ENCODE measurements at places on chromosomes 7 and 10.

- no peak for DNase-seq
Observed at GRCh38 chr7:33334349-33334748, 205.0 kb downstream of the BBS9 start.

DNA sequence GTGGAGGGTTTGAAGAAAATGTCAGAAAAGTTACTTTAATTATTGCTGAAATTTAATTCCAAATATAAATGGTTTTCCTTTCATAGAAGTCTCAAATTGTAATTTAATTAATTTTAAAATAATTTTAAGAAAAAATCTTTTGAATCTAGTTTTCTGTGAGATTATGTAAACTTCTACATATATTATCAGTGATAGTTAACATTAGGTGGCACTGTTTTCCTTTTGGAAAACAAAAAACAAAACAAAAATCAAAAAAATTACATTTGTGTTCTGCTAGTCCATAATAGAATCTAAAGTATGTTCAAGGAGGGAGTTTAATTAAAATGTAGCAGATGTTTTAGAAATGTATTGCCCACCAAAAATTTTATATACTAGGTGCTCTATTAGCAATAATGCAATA, 1456.7 kb downstream of the REEP3 start:
- DNase-seq: no peak

GRCh38 chr10:86953747-86954680, 3.4 kb downstream of the MMRN2 start:
- no peak for DNase-seq

DNA sequence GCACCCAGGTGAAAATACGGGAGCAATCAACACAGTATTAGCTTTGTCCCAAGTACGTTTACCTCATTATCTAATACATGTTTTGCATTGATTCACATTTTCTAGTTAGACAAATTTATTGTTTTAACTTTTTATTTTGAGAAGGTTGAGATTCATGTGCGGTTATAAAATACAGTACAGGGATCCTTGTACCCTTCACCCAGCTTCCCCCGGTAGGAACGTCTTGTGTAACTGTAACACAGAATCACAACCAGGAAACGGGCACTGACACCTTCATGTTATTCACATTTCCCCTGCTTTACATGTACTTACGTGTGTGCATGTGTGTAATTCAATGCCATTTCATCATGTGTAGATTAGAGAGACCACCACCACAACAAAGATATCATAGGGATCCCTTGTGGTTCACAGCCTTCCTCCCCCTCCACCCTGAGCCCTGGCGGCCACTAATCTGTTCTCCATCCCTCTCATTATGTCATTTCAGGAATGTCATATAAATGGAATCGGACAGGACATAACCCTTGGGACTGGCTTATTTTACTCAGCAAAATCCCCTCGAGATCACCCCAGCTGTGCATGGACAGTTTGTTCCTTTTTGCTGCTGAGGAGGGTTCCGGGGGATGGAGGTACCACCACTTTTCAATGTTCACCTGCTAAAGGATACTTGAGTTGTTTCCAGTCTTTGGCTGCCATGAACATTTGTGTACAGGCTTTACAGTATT, 46.5 kb upstream of the C10orf71 start:
- no peak for DNase-seq

GRCh38 chr7:133550145-133550544, 297.3 kb downstream of the EXOC4 start:
- DNase-seq: no peak

DNA sequence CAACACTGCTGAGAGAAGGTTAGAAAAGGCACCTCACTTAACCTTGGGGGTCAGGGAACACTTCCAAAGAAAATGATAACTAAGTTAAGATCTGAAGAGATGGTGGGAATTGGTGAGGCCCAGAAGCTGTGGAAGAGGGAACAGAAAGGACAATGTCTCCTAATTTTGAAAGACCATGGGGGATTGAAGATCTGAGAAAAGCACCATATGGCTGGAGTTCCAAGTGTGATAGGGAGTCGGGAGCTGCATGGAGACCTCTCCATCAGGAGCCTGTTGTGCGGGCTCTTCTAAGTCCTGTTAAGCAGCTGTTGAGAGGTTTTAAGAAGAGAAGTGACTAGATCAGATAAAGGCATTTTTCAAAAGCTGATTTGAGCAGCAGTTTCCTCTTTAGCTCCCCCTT, 254.3 kb downstream of the CDK14 start:
- no peak for DNase-seq

DNA sequence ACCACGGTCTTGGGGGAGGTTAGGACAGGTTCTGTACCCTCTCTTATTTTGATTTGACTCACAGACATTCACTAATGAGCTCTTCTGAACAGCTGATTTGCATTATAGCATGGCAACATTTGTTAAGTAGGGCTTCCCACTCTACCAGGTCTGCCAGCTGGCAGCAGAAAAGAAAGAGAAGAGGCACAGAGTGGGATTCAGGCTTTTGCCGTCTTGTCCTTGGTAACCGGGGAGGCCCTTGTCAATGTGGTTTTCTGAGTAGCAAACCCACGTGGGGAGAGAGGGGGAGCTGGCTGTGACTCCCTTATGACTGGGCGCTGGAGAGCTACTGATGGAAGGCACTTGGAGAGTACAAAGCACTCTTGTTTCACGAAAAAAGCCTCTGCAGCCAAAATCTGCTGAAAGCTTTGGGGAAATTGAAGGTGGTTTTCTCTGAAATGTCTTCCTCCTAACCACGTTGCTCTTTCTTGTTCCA, 355.3 kb upstream of the GALNT17 start:
- DNase-seq: peak; percentile 69

DNA sequence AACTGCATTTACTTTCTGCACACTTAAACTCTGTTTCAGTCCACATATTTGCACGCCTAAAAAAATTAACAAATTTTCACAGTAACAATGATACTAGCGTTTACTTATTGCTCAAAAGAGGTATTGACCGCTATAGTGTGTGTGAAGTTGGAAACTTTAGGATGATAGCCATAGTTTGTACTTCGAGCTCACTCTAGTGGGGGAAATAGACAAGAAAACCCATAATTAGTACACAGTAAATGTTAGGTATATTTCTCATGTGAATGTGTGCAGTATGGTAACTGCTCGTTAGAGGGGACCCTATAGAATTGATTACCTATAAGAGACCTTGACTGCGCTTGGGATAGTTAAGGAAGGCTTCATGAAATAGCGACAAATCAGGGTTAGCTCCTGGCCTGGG, 238.4 kb downstream of the AUTS2 start:
- no peak for DNase-seq

DNA sequence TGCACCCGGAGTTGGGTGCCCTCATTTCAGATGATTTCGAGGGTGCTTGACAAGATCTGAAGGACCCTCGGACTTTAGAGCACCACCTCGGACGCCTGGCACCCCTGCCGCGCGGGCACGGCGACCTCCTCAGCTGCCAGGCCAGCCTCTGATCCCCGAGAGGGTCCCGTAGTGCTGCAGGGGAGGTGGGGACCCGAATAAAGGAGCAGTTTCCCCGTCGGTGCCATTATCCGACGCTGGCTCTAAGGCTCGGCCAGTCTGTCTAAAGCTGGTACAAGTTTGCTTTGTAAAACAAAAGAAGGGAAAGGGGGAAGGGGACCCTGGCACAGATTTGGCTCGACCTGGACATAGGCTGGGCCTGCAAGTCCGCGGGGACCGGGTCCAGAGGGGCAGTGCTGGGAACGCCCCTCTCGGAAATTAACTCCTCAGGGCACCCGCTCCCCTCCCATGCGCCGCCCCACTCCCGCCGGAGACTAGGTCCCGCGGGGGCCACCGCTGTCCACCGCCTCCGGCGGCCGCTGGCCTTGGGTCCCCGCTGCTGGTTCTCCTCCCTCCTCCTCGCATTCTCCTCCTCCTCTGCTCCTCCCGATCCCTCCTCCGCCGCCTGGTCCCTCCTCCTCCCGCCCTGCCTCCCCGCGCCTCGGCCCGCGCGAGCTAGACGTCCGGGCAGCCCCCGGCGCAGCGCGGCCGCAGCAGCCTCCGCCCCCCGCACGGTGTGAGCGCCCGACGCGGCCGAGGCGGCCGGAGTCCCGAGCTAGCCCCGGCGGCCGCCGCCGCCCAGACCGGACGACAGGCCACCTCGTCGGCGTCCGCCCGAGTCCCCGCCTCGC, at the start of gene EGFR:
Gene EGFR, plus strand, starts transcription at position 657 of the 830 bp plus-strand sequence. CDS start 261 bp downstream, outside the sequence.
- peak; percentile 74 for DNase-seq

- no peak for DNase-seq
Observed at GRCh38 chr10:33897291-33897752, 562.9 kb upstream of the NRP1 start.

- DNase-seq: no peak
Observed at GRCh38 chr10:98576096-98576495, 129.4 kb upstream of the HPS1 start.

DNA sequence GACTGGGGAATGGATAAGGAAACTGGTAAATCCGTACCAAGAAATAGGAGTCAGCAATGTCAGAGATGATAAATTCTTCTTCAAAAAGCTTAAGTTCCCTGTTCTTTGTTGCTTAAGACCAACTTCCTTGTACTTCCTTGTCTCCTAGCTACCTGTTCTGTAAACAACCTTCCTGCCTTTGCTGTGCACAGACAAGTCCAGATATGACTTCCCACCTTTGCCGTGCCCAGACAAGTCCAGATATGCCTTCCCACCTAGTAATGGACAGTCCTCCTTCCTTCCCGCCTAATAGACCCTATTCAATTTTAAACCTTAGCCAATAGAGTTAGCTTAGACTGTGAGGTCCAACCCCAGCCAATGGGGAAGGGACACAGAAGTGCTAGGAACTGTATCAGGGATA, 2.5 kb upstream of the ZNF33A start:
- DNase-seq: no peak

- DNase-seq: no peak
Observed at GRCh38 chr7:27608776-27609495, 53.7 kb downstream of the HIBADH start.

DNA sequence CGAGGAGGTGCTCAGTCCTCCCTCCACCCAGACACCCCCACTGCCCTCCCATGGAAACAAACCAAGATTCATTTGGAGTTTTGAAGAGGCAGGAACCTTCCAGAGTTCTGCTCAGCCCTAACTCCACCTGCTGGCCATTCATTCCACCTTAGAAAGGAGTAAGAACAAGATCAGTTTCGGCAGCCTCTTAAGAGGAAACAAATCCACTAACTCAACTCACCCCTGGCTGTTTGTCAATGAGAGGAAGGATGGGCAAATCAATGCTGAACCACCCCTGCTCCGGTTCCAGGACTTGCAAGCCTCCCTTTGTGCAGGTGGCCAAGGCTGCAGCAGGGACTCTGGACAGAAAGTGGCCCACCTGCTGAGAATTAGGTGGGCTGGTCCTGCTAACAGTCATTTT, 26.2 kb downstream of the CCDC3 start:
- no peak for DNase-seq

DNA sequence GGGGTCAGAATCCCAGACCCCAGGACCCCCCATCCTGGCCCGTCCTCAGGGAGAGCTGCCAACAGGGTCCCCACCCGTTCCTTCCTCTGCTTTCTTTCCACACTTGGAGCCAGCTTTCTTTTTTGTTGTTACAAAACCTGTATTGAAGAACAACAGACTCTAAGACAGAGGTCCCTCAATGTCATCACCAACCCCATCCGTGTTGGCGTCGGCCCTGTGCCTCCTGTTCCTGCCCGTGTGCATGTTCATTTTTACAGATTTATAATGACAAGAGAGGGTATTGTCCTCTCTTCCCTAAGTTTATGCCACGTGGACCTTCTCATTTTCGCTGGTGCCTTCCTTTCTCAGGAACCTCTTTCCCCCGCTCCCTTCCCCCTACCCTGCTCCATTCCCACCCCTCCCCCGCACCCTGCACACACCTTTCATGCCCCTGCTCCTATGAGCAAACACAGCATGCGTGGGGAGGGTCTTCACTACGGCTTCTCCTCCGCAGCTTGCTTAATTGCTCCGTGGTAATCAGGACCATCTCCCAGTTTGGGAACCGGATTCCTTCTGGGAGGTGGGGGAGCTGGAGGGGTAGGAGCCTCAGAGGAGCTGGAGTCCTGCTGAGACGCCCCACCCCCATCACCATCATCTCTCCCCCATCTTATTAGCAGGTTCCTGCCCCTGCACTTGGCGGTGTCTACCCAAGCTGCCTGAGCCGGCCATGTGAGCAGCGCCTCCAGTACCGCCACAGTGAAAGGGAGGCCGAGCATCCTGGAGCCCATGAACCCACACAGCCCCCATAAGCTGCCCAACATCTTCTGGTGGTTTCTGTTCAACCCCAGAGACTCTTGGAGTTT, 88.0 kb upstream of the INSIG1 start:
- DNase-seq: no peak

GRCh38 chr10:131402771-131403650, 91.5 kb upstream of the TCERG1L start:
- no peak for DNase-seq

GRCh38 chr10:61974601-61975390, 73.3 kb downstream of the ARID5B start:
- DNase-seq: peak; percentile 6

GRCh38 chr7:92925876-92926696, 89.7 kb upstream of the CDK6 start:
- DNase-seq: no peak

GRCh38 chr10:114024876-114025610, 18.6 kb upstream of the ADRB1 start:
- DNase-seq: no peak

DNA sequence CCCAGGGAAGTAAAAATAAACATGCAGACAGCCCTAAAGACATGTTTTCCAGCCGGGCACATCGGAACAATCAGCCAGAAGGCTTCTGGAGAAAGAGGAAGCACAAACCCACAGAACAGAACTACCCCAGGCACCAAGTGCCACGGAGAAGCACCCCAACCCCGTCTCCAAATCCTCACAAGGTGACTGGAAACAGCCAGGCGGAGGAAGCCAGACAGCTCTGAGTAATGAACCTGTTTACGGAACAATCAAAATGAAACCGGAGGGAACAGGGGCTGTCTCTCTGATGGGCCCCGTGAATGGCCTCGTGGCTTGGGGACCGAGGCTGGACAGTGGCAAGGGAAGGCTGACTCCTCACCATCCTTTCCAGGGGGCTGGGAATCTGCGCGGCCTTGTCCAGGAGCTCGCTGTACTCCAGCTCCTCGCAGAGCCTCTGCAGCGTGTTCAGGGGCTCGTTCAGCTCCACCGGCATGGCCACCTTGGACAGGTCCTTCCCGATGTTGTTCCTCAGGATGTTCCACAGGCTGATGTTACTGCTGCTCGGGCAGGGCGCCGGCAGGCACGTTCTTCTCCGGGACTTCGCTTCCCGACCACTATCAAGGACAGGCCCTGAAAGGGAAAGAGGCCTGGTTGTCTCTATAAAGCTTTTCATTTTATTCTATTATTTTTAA, 77.0 kb upstream of the GSDME start:
- no peak for DNase-seq

- no peak for DNase-seq
Observed at GRCh38 chr10:44574596-44575480, 189.9 kb upstream of the CXCL12 start.

- no peak for DNase-seq
Observed at GRCh38 chr10:120048391-120048790, 155.9 kb downstream of the SEC23IP start.
